ENCODE measurements at places on chromosomes 3 and 15.

DNA sequence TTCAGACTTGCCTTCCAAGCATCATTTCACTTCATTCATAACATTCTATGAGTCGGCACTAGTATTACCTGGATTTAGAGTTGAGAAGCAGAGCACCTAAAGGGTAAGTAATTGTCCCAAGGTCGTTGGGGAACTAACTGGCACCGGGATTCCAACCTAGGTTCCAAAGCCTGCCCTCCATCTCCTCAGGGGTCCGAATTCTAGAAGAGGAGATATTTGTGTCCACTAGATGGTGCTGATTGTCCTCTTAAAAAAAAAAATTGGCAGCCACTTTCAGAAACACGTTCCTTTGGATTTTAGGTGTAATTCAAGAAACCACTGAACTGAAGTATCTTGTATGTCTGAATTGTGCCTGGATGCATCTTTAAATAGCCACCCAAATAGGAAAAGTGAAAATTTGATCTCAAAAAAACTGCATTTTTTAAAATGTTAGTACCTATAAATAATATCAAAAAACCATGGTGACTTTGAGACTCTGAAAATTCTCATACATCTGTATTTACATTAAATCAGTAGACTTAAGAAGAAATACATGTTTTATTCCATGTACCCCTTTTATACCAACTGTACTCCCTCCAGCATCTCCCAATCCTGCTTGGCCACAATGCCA lies 3.9 kb upstream of the FSIP1 start:
- no peak for DNase-seq

DNA sequence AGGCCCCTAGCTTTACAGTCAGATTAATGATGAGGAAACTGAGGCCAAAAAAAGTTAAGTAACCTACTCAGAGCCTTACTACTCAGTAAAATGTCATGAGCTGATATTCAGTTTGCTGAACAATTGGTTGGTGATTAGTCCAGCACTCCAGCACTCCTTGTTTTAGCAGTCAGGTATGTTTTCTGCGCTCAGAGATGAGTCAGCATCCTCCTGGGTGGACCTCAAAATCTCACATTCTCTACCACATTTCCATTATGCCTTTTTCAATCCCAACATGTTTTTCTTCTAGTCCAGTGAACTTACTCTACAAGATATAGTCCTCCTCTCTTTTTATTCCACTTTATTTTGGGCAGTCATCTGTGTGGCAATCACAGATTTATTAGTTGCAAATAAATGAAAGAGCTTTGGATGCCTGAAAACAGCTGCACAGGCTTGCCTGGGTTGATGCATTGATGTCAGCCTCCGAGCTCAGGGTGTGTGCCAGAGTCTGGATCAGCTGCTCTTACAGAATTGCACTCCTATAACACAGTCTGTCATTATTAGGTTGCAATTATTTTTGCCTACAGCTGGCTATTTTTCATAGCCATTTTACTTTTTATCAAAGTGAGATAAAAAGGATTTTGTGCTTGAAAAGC lies 133.2 kb downstream of the ARPP21 start:
- DNase-seq, result no peak

- DNase-seq, result peak; percentile 24
These were observed 87.3 kb upstream of the ROPN1 start for GRCh38 chr3:124078953-124079911.

GRCh38 chr3:139355891-139356290 lies 12.1 kb downstream of the MRPS22 start:
- DNase-seq, result no peak

DNA sequence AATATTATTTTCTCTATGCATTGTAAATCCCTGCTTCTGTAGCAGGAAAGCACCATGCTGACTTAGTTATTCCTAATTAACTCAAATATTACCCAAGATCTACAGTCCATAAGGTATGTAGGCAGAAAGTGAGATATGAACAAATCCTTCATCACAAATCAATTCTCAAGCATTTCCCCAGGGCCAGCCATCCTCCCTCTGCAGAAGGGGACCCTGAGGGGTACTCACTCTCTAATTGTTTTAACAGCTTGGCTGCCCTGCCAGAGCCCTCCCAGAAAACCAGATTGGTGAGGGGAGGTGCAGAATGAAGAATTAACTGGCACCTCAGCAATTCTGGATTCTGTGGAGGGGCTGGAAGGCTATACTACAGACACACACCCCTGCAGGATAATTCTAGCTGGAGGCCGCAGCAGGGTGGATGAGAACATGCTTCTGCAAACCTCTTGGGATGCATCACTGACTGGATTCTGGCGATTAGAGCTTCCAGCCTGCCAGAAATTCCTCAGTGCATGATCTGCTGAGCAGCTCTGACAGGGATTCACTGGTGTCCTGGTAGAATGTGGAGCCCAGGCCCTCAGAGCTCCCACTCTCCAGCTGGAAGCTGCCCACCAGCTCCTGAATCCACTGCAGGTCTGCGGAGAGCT lies 88.6 kb upstream of the HERC1 start:
- no peak for DNase-seq

DNA sequence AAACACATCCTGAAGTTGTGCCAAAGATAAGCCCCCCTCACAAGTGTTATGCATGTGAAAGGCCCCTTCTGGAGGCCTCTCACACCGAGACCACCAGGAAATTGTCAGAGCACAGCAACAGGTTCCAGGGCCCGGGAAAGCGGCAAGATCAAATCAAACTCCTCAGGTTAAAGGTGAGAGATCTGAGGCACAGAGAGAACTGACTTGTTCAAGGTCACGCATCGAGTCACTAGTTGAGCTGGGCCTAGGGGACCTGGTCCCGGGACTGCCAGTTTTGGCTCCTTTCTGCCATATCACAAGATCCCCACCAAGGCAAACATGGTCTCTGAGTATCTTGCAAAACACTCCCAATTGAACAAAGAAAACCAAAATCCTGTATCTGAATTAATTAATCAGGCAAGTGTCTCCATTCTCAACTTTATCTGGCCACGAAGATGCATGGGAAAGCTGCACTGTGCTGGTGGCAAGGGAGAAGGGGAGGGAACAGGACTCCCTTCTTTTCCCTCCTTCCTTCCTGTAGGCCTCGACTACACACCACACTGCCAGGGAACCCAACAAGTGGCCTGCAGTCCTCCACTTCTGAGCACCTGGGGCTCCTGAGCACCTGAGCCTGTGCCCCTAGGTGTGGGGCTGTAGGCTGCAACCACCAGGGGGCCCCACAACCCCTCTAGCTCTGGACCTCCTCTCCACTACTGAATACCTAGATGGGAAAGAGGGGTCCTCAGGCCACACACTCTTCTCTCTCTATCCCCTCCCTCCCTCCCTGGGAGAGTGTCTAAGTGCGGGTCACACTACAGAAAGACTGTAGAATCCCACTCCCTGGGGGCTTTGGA lies 37.3 kb downstream of the ANP32A start:
- DNase-seq, result no peak

GRCh38 chr3:54262541-54262940 lies 140.2 kb downstream of the CACNA2D3 start:
- peak; percentile 18 for DNase-seq

- no peak for DNase-seq
These were observed 21.0 kb upstream of the ALDH1A2 start for GRCh38 chr15:58086491-58086890.

DNA sequence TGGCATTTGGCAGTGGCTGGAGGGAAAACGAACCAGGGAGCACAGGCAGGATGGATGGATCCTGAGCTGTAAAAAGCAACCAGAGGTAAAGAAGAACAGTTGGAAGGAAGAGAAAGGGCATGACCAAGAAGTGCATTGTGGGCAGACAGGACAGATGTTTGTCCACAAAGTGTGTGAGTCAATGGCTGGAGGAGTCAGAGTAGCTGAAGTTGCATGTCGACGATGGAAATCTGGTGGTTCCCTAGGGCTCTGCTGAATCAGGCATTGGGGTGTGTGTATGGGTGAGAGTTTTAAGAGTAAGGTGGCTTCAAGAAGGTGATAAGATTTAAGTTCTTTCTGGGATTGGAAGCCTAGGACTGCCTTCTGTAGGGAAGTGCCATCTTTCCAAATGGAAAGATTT lies 214.0 kb upstream of the BHLHE40 start:
- DNase-seq, result no peak

DNA sequence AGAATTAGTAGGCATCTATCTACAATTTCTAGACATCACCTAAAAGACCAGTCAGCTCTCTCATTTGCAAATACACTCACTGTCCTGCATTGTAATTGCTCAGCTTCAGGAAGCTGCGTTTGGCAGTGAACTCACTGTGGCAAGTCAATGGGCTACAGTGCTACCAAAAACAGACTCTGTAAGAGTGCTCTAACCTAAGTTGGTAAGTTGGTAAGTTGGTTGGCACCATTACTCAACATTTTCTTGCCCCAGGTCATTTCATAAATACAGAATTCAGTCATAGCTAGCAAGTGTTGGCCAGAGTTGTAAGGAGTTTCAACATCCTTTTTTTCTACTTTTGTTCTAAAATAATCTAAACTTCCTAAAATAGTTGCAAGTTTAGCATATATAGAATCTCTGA lies 466.3 kb downstream of the NAALADL2 start:
- no peak for DNase-seq

DNA sequence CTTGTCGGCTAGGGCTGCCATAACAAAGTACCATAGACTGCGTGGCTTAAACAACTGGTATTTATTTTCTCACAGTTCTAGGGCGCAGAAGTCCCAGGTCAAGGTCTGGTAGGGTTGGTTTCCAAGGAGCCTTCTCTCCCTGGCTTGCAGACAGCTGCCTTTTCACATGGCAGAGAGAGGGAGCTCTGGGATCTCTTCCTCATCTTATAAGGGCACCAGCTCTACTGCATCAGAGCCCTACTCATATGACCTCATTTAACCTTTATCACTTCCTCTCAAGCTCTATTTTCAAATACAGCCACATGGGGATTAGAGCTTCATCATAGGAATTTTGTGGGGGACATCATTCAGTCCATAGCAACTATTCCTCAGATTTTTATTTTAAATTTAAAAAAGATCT lies 17.6 kb upstream of the PAQR9 start:
- DNase-seq, result no peak

DNA sequence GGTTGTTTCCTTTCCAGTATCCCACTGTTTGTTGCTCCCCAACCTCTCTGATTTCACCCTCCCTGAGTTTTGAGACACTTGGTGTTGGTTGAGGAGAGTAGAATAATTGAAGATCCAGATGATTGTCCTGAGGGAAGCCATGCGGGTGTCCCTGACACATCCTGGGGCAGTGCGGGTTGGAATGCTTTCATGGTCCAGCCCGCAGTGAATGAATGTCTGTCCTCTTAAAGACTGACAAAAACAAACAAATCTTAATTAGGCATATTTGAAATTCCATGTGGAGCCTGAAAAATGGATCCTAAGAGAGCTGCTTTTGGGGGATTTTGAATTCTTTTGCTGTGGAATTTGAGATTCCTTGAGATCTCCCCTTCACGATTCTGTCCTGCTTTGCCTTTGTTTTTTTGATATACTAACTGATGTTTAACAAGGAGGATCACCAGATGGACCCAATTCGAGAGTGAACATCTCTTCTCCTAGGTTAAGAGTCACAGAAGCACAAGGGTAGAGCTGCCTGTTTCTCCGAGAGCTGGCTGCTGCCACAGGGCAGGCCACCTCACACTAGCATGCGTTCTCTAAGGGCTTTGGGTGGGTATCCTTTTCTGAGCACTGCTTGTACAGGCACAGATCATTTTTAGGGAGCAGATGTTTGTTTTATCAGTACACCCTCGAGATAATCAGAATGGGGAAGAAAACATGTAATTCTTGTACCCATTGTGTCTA lies 47.4 kb downstream of the GPR171 start:
- DNase-seq, result no peak

- DNase-seq, result no peak
These were observed 6.4 kb upstream of the SLC51B start for GRCh38 chr15:65038836-65039235.

DNA sequence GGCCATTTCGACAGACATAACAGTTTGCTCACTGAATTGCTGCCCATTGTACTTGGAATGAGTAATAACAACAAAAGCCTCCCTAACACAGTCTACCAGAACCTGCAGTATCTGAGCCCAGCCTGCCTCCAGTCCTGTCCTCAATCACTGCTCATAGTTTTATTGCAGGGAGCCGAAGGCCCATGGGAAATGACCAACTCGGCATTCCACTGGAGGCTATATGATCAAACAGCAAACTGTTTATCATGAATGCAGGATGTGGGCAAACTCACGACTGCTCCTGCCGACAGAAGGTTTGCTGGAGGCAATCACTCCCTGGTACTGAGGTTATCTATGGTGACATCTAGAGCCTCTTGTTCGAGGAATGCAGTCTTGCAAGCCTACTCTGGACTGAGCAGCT lies 46.3 kb downstream of the LSM3 start:
- no peak for DNase-seq

GRCh38 chr3:78894787-78895186 lies 873.0 kb downstream of the ROBO1 start:
- no peak for DNase-seq

DNA sequence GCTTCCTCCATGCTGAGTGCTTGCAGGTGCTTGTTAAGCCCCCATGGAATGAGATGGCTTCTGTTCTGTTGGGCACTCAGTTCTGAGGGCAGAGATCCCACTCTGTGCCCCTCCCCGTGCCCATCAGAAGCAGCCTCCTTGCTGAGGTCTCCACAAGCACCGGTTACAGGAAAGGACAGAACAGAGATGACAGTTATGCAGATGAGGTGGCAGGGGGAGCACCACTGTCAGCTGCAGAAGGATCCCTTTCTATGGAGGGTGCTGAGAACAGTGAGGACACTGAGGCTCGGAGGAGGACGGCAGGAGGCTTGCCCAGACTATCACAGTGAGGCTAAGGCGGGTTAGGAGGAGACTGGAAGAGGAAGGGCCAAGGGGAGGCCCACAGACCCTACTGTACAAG lies 12.4 kb downstream of the CACNA2D2 start:
- DNase-seq, result no peak

- no peak for DNase-seq
These were observed 9.8 kb downstream of the CCR4 start for GRCh38 chr3:32961189-32961715.

- no peak for DNase-seq
These were observed 52.3 kb downstream of the WNT5A start for GRCh38 chr3:55434789-55435188.

GRCh38 chr3:143840636-143841035 lies 7.6 kb downstream of the SLC9A9 start:
- no peak for DNase-seq

DNA sequence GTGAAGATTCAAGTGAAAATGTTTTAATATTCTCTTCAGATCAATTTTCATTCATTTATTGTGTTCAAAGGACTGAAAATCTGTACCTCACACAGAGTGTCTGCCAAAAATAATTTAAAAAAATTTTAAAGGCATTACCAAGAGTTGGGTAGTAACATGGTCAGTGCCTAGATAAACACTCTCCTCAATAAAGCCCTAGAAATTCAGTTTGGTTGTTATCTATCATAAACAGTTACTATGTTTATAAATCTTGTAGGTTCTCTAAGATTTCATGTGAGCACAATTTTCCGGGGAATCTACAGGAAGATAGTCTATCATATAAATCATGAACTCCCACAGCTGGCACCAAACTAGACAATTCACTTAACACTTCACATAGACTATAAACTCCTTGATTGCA lies 128.6 kb downstream of the GSK3B start:
- DNase-seq, result no peak

All from CMK (cell line).